ENCODE measurements at places on chromosomes 7 and 10.

- no peak for DNase-seq
Measured at GRCh38 chr7:131052285-131052904, 275.3 kb upstream of the MKLN1 start.

- DNase-seq: no peak
Measured at GRCh38 chr7:118243695-118244094, 19.2 kb downstream of the ANKRD7 start.

DNA sequence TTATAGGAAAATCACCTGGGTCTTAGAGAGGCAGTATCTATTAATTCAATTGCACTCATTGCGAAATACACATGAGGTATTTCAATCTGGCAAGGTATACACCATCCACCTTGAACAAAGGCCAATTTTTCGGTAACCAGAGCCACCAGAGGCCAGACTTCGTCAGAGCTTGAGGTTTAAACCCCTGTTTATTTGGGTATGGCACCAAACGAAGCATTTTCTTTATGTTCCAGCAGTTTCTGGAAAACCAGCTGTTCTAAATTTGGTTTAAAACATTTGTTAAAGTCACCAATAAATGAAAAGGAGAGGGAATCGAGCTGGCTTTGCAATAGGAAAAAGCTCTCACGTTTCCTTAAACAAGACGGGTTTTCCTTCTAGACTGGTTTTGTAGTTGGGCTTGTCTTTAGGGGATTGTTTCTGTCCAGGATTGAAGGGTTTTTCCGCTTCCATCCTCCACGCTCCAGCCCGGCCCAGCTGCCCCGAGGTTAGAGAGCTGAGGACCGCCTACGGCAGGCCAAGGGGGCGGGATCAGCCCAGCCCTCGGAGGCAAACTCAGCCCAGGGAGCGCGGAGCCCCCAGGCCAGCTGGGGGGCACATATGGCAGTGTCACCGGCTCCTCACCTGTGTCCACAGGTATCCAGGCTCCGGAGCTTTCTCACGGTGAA, 539.4 kb upstream of the MGMT start:
- no peak for DNase-seq

DNA sequence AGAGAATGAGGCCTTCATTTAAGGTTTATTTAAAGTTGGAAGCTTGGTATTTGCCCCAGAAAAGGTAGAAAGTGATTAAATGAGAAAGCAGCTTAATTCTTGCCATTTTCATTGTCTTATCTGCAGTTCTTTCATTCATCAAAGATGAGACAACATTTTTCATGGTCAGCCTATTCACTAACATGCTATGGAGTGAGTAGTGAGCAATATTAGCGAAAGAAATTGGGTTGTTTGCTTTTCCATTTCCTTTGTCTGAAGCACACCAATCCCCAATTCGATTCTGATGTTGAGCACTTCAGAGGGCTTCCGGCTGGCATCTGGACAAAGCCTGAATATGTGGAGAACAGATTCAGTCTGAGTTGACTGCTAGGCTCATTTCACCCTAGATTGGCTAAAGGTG, 317.2 kb downstream of the BBS9 start:
- DNase-seq: no peak

DNA sequence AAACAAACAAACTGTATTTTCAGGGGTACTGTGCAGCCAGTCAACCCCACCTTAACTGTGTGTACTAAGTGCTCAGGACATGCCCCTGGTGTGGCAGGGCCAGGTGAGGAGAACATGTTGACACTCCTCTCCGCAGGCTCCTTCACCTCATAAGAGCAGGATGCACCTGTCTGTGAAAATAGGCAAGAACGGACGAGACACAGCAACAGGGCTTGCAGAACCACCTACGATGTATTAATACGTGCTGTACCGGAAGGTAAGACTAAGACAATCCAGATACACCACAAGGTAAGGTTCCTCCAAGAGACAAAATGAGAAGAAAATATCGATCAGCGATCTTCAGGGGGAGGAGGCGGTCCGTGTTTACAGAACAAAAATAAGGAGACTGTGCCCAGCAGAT, 65.8 kb upstream of the CAMK2B start:
- no peak for DNase-seq

Measured in ureter (tissue), 1 donor.